Daoy (cell line): ENCODE measurements at places on chromosomes 7 and 10.

- no peak for DNase-seq
Observed at GRCh38 chr7:129862682-129863081, 90.1 kb downstream of the UBE2H start.

- DNase-seq = no peak
Observed at GRCh38 chr7:1219498-1219897, 13.2 kb upstream of the UNCX start.

- no peak for DNase-seq
Observed at GRCh38 chr7:100432053-100432452, 2.4 kb downstream of the MEPCE start.

DNA sequence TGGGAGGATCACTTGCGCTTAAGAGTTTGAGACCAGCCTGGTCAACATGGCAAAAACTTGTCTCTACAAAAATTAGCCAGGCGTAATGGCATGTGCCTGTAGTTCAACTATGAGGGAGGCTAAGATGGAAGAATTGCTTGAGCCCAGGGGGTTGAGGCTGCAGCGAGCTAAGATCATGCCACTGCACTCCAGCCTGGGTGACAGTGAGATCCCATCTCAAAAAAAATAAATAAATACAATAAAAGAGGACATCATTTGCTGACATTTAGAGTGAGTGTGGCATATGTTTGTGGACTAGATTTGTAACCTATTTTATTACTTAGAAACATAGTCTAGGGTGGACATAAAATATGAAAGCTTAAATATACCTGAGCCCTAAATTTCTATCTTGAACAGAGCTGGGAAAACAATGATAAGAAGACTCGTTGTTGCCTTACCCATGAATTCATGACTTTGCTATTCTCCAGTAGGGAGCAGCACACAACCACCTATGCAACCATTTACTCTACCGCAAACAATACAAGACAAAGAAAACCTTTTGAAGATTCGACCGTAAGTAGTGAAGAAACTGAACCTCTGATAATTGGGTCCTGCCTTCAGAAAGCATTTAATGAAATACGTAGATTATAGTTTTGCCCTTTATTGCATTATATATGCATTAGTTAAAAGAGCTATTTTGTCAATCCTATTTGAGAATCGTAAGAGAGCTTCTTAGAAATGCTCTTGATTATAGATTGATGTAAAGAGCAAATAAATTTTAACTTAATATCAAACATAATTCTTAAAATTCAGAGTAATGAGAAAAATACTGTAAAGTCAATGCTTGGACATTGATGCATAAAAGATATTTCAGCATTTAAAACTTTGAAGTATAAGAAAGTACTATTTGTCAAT lies 83.5 kb downstream of the GNAT3 start:
- peak; percentile 49 for DNase-seq

GRCh38 chr10:79242620-79243152 lies 104.6 kb upstream of the PPIF start:
- DNase-seq = peak; percentile 66

DNA sequence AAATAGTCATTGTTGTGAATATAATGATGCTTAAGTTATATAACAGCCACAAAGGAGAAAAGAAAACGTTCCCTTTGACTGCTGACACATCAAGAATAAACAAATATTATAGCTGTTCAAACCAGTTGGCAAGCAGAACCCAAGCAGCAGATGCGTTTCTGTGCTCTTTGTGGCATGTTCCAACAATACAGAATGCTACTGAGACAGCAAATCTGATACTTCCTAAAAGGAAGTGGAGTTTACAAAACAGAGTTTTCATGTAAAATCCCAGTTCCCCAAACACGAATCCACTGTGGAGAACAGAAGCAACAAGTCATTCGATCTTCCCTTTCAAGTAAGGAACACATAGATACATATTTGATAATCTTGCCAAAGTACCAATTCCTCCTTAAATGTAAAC lies 170.9 kb upstream of the ASAH2 start:
- no peak for DNase-seq

DNA sequence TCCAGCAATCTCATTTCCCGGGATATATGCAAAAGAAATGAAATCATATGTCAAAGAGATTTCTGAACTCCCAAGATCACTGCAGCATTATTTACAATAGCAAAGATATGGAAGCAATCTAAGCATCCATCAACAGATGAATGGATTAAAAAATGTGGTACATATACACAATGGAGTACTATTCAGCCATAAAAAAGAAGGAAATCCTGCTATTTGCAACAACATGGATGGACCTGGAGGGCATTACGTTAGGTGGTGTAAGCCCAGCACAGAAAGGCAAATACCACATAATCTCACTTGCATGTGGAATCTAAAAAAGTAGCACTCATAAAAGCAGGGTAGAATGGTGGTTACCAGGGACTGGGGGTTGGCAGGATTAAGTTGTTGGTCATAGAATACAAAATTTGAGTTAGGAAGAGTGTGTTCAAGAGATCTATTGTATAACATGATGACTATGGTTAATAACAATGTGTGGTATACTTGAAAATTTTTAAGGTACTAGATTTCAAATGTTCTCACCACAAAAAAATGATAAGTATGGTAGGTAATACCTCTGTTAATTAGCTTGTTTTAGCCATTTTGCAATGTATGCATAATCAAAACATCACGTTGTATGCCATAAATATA lies 32.9 kb upstream of the EIF5AL1 start:
- no peak for DNase-seq
